ENCODE measurements at places on chromosomes 16 and 17. TPM values are rescaled to one million over a fixed set of nuclear protein-coding genes. Genes with fewer than 3 reads are reported as not detected.

CD300E gene
- not detected for total RNA-seq

HS3ST3A1 gene
- not detected for total RNA-seq

NEUROD2 gene
- not detected for total RNA-seq

SLC2A4 gene
- total RNA-seq: not detected

OR3A3 gene
- not detected for total RNA-seq

SRRM2 gene
- 511 TPM for total RNA-seq

CES5A gene
- total RNA-seq: not detected

CDRT15L2 gene
- total RNA-seq: not detected

DNA sequence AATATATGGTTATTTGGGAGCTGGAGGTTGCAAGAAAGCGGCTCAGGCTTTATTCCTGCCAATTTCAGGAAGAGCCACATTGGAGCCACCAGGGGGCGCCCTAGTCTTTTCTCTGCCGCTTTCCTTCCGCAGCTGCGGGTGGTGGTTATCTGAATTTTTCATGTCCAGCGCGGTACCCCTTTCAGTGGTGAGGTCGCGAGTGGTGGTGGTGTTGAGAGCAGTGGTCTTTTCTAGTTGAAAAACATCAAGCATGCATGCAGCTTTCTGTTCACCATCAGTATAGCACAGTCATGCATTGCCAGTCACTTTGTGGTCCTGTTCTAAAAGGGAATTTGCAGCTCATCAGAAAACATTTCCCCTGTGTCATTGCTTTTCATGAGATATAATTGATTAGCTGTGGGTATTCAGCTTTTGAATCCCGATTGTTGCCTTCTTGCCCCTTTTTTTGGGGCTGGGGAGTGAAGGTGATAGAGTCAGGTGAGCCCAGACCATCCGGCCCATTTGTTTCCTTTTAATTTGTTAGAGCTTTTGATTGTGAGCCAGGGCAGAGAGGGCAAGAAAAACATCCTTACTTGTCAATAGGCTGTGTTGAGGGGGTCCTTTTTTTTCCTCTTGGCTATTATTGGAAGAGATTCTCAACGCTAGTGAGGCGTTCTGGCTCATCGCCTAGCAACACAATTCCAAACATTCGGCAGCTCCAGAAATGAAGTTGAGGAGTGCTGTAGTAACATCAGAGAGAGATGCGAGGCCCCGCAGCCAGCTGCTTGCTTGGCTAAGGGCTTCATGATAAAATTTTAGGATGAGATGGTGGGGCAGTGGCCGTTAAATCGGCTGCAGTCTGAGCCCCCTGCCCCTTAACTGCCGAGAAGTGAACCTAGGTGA, 119.0 kb downstream of the SNX29 start:
- no peak overlapping the region for H3K27ac ChIP-seq
- H3K4me3 ChIP-seq: no peak overlapping the region
- no peaks in the 10 kb centered on the region for H3K27me3 ChIP-seq
- DNase-seq: peak; percentile 73
- no peaks in the 10 kb centered on the region for H3K36me3 ChIP-seq

- peak overlapping the region; percentile 93 for H3K4me3 ChIP-seq
- peaks cover 31% of the 10 kb centered on the region for H3K36me3 ChIP-seq
- H3K27me3 ChIP-seq: peaks cover 4% of the 10 kb centered on the region
- peaks cover 44% of the 10 kb centered on the region for H3K4me1 ChIP-seq
- peak overlapping the region; percentile 99 for H3K27ac ChIP-seq
- DNase-seq: no peak
Observed at GRCh38 chr16:3122926-3123570, 10.7 kb downstream of the ZNF205 start.

DNA sequence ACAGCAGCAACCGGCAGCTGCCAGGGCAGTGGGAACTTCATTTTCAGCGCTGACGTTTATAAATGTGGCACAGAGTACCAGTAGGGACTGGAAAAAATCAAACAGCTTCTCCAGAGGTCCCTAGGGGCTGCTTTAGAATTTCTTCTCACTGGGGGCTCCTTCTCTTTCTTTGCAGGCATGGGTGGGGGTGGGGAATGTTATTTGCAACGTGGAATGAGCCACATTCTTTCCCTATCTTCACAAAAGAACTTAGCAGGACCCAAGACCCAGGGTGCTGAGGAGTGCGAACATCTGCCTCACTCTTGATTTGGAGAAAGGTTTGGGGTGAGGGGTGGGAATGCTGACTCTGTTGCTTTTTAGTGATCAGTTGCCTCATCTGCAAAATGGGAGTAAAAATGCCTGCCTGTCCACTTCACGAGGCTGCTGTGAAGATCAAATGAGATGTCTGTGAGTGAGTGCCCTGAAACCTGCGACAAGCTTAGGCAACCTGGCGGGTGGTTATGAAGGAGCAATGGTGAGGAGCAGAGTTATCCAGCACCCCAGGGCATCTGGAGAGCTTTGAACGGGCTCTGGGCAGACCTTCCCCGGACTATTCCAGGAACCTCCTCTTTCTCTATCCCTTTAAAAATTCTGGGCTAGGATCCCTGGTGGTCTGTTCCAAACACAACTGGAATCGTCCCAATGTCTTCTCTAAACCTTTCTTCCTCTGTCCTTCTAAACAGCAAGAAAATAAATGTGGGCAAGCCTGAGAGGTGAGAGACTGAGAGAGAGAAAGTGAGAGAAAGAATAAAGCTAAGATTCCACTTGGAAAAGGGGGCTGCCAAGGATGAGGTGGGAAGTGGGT, 10.7 kb upstream of the PIPOX start:
- no peak for DNase-seq
- no peak overlapping the region for H3K4me3 ChIP-seq
- no peaks in the 10 kb centered on the region for H3K4me1 ChIP-seq
- H3K27me3 ChIP-seq: peaks cover 57% of the 10 kb centered on the region

DNA sequence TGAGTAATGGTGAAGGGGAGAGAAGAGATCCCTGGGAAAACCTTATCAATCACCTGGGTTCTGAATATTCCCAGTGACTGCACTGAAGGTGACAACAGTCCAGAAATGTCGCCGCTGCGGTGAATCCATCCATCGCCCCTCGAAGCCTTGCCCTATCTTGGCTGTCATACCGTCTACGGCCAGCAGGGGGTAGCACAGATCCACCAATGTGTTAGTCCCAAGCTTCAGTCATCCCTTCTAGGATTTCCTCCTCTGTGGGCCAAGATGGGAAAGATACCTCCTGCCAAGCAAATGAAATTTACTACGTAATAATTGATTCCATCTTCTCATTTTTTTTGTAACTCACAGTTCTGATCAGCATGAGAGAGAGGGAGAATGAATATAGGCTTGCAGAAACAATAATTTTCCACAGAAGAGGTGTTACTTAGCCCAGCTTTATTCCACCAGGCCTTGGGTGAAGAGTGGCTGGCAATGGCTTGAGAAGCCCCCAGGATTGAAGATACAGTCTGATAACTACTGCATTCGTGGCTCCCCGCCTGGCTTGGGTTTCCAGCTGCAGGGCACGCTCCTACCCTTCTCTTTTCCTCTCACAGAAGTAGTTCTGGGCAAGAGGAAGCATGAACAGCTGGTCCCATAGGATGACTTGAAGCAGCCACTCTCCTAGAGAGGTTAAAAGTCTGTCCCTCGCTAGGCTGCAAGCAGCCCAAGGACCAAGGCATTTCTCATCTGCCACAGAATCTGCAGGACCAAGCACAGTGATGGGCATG, 2.6 kb upstream of the FMNL1 start:
- peak overlapping the region; percentile 86 for H3K27ac ChIP-seq
- H3K4me1 ChIP-seq: peaks cover 37% of the 10 kb centered on the region
- no peaks in the 10 kb centered on the region for H3K27me3 ChIP-seq
- H3K36me3 ChIP-seq: peaks cover 62% of the 10 kb centered on the region
- DNase-seq: peak; percentile 89

DNA sequence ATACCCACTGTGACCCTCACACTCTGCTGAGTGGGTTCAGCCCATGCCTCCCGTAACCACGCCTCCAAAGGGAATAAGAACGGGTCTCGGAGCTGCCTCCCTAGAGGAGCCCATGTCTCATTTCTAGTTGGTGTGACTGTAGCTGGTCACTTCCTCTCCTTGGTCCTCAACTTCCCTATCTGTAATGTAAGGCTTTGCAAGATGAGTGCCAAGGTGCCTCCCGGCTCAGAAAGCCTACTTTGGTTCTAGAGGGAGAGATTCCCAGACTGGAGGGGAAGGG, 20.8 kb downstream of the C16orf74 start:
- no peak overlapping the region for H3K4me3 ChIP-seq
- no peaks in the 10 kb centered on the region for H3K36me3 ChIP-seq
- H3K27ac ChIP-seq: no peak overlapping the region
- DNase-seq: no peak

DNA sequence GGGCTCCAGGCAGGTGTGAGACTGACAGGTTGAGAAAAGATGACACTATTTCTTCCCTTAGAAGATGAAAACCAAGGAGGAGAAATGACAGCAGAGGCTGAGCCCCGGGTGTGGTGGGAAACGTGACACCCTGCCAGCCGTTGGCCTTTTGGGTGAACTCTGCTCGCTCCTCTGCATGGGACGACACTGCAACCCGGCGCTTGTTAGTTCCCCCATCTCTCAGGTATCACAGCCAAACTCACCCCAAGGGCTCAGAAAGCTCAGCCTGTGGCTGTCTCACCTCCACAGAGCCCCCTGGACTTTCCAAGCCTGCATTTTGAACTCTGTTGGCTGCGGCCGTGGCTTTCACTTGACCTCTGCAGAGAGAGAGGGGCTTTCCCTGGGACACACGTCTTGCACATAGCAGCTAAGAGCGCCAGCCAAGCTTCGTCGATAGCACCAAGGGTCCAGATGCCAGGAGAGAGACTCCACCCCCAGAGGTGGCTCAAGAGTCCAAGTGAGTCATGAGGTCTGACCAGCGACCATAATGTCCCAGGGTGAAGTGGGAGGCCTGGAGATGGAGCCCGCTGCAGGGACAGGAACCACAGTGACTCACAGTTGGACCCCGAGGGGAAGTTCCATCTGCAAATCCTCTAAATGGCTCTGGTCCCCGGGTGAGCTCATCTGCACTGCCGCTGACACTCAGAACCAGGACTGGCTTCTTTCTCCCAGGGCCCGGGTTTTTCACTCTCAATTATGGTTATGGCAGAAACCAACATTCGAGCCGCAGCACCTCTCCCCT, 301.9 kb downstream of the SOX9 start:
- H3K27me3 ChIP-seq: no peaks in the 10 kb centered on the region
- H3K27ac ChIP-seq: no peak overlapping the region
- H3K36me3 ChIP-seq: no peaks in the 10 kb centered on the region
- no peak overlapping the region for H3K4me3 ChIP-seq
- no peak for DNase-seq

- peak overlapping the region; percentile 40 for H3K27ac ChIP-seq
- DNase-seq: no peak
- no peaks in the 10 kb centered on the region for H3K27me3 ChIP-seq
Observed at GRCh38 chr16:81448154-81449131, 3.8 kb downstream of the CMIP start.

DNA sequence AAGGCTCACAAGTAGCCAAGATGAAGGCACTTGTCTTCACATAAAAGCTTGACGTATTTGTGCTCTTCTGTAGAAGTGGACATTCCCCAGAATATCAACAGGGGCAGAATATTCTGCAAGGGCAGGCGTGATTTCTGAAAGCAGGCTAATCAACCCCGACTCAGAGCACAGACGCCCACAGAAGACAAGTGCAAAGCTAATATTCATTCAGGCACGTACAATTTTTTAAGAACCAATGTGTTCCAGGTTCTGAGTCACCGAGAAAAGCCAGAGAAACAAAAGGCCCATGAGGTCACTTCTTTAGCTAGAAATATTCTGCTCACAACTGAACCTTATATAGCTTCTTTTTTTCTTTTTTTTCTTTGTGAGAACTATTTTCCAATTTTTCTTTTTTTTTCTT, 121.6 kb downstream of the DNAH9 start:
- no peak overlapping the region for H3K4me3 ChIP-seq
- no peaks in the 10 kb centered on the region for H3K36me3 ChIP-seq
- no peak overlapping the region for H3K27ac ChIP-seq

DNA sequence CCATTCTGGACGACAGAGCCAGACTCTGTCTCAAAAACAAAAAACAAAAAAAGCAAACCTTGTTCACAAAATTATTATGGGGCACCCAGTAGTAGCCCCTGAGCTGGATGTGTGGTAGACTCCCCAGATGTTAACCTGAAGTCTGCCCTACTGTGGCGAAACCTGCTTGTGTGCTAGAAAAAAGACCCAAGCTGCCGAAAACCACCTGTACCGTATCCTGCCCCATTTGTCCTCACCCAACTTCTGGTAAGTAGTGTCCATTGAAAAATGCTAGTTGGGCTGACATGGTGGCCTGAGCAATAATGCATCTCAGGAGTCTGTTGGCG, 9.1 kb downstream of the RMI2 start:
- no peak for DNase-seq
- peaks cover 64% of the 10 kb centered on the region for H3K36me3 ChIP-seq
- H3K27me3 ChIP-seq: no peaks in the 10 kb centered on the region
- H3K4me1 ChIP-seq: peaks cover 89% of the 10 kb centered on the region
- peak overlapping the region; percentile 94 for H3K27ac ChIP-seq

GRCh38 chr16:50570808-50571598, 22.8 kb downstream of the NKD1 start:
- peaks cover 2% of the 10 kb centered on the region for H3K27me3 ChIP-seq
- no peak overlapping the region for H3K27ac ChIP-seq
- H3K4me1 ChIP-seq: peaks cover 11% of the 10 kb centered on the region

DNA sequence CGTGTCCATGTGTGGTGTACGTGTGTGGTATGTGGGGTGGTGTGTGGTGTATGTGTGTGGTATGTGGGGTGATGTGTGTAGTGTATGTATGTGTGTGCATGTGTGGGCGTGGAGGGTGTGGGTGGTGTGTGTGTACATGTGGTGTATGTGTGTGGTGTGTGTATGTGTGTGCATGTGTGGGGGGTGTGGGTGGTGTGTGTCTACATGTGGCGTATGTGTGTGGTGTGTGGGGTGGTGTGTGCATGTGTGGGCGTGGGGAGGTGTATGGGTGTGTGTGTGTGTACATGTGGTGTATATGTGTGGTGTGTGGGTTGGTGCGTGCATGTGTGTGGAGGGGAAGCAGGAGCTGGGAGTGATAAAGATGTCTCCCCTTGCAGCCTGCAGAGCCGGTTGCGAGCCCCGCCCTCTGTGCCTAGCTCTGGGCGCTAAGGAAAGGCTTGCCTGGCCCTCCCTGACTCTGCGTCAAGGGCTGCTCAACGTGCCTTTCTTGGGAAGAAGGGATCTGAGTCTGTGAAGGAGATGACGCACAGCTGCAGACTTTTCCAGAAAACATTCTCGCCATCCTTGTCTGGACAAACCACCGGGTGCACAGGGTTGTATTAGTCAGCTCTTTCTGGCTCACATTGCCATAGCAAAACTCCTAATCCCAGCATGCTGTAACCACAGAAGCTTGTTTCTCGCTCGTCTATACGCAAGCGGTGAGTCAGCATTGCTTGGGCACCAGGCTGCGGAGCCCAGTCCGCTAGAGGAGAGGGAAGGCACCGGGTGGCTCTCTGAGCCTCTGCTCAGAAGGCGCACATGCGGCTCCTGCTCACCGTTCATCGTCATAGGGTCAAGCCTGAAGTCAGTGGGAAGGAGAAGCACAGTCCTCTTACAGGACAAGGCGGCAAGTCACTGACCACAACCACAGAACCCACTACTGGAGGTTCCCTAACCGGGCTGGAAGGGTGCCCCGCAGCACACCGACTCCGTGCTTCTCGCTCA, 2.0 kb upstream of the CD300H start:
- H3K4me3 ChIP-seq: no peak overlapping the region
- H3K27me3 ChIP-seq: peaks cover 45% of the 10 kb centered on the region
- no peak overlapping the region for H3K27ac ChIP-seq
- H3K4me1 ChIP-seq: peaks cover 15% of the 10 kb centered on the region

GRCh38 chr17:78665952-78666920, 89.0 kb upstream of the DNAH17 start:
- peak; percentile 72 for DNase-seq
- H3K36me3 ChIP-seq: peaks cover 15% of the 10 kb centered on the region
- peak overlapping the region; percentile 76 for H3K27ac ChIP-seq
- H3K27me3 ChIP-seq: peaks cover 2% of the 10 kb centered on the region
